ENCODE measurements at places on chromosomes 2 and 18.

DNA sequence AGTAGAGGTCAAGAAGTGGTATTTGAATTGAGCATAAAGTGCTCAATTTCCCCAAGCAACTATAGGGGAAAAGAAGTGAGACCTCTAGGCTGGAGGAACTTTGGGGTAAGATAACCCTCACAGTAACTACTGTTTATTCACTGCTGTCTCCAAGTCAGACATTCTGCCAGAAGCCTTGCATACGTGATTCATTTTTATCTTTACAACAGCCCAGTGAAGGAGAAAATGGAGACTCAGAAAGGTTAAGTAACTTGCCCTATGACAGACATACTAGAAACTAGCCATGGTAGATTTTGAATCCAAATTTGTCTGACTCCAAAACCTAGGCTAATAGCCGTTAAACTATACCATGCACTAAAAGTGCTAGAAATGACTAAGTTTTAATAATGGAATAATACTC is 28.4 kb downstream of the DNAJC10 start:
- no peaks in the 10 kb centered on the region for H3K36me3 ChIP-seq
- no peak overlapping the region for H3K27ac ChIP-seq
- no peaks in the 10 kb centered on the region for H3K4me1 ChIP-seq
- no peak for DNase-seq
- H3K4me3 ChIP-seq, result no peak overlapping the region

DNA sequence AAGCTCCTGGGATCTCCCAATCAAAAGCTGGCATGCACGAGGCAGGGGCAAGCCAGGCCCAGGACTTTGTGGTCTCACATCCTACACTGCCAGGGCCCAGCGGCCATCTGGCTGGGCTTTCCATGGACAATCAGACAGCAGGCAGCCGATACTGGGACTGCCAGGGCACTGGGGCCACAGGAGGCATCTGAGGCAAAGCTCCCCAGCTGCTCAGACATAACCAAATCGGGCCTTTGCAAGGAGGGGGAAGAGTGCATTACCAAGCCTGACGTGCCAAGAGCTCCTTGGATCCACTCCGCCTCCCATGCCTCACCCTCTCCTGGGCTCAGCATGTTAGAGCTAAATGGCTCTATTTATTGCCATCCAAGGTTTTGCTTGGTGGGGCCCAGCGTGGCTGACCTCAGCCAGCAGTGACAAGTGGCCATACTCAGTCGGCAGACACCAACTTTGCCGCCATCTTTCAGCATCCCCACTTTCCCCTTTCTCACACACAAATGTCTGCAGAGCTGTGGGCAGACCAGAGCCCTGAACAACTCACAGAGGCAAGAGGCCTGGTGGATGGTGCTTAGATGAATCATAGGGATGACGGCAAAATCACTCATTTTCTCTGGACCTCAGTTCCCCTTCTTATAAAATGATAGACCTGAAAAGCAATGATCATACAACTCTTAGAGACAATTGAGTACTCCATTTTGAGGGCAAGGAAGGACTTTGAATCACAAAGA is 200.8 kb downstream of the TTC32 start:
- peak; percentile 15 for DNase-seq
- H3K27me3 ChIP-seq, result no peaks in the 10 kb centered on the region
- no peaks in the 10 kb centered on the region for H3K36me3 ChIP-seq
- H3K4me1 ChIP-seq, result no peaks in the 10 kb centered on the region
- H3K27ac ChIP-seq, result no peak overlapping the region

- H3K4me1 ChIP-seq, result no peaks in the 10 kb centered on the region
- H3K36me3 ChIP-seq, result no peaks in the 10 kb centered on the region
- H3K27me3 ChIP-seq, result no peaks in the 10 kb centered on the region
- no peak overlapping the region for H3K4me3 ChIP-seq
- no peak for DNase-seq
- no peak overlapping the region for H3K27ac ChIP-seq
These were observed 117.0 kb downstream of the LAMA1 start for GRCh38 chr18:7000484-7001096.

DNA sequence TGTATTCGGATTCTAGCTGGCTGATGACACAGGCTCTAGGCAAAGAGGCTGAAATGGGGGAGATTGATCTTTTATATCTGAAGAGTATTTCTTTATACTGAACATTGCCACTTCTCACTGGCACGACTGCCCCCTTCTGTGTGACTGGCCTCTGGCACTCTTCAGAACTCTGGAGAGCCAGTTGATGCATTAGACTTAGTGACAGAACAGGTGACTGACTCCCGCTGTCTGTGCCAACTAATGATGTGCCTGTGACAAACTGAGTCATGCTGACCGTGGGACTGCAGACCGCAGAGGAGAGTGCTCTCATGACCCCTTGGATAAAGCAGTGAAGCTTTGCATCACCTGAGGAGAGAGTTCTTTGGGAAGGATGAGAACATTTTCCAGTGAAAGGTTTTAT is 14.4 kb downstream of the MGAT5 start:
- H3K27ac ChIP-seq, result no peak overlapping the region
- no peak for DNase-seq
- H3K4me1 ChIP-seq, result peaks cover 3% of the 10 kb centered on the region
- no peaks in the 10 kb centered on the region for H3K36me3 ChIP-seq
- no peak overlapping the region for H3K4me3 ChIP-seq

GRCh38 chr18:50194631-50195532 is at the start of gene MYO5B:
Gene MYO5B, minus strand, starts transcription at chr18:50195147. Its CDS starts 354 bp downstream, at chr18:50194793.
- peaks cover 7% of the 10 kb centered on the region for H3K27me3 ChIP-seq
- H3K36me3 ChIP-seq, result no peaks in the 10 kb centered on the region
- H3K27ac ChIP-seq, result peak within 1 kb of the TSS; percentile 43
- peak within 1 kb of the TSS; percentile 18 for H3K4me3 ChIP-seq
- peaks cover 2% of the 10 kb centered on the region for H3K4me1 ChIP-seq

DNA sequence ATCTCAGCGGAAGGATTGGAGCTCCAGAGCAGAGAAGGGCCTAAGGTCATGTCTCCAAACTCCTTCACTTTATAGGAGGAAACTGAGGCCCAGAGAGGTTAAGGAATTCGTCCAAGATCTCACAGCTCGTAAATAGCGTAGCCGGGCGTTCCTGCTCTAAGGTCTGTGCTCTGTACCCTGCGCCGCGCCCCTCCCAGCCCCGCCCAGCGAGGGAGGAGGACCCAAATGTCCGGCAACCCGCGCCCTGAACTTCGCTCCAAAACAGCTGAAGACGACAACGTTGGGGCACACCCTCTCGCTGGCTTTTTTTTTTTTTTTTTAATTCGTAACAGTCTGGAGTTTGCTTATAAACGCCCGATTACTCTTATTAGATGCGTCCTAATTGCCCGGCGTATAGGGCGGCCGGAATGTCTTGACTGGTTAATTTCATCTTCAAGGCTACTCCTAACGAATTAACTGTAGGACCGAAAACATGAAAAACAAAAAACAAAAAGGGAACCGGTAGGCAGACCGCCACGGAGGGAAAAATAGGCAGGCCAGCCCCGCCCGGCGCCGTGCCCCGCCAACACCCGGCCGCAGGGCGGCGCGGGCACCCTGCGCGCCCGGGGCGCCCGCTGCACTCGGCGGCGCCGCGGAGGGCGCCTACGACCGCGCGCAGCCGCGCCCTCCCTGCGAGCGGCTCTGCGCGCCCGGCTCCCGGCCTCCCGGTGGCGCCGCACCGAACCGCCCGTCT is 928 bp upstream of the FOSL2 start:
- no peaks in the 10 kb centered on the region for H3K27me3 ChIP-seq
- peak overlapping the region; percentile 80 for H3K4me3 ChIP-seq
- no peaks in the 10 kb centered on the region for H3K36me3 ChIP-seq
- peak overlapping the region; percentile 99 for H3K27ac ChIP-seq
- H3K4me1 ChIP-seq, result peaks cover 3% of the 10 kb centered on the region

DNA sequence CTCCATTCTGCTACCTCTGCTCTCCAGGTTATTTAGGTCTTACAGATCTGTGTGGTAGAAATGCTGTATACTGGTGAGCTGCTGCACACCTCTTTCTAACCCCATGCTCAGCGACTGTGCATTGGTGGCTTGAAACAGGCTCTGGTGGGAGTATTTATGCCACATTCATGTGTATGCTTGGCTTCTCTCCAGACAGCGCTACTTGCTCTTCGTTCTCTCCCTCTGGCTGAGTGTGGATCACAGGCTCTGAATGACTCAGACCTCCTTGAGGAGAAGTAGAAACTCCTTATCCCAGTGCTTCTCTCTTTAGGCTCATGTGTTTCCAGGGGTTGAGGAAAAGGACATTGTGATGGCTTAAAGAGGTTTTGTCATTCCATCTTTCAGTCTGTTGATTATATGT is 54.9 kb downstream of the FHOD3 start:
- no peak overlapping the region for H3K4me3 ChIP-seq
- H3K27me3 ChIP-seq, result no peaks in the 10 kb centered on the region
- peak; percentile 77 for DNase-seq
- H3K27ac ChIP-seq, result peak overlapping the region; percentile 70
- H3K36me3 ChIP-seq, result no peaks in the 10 kb centered on the region
